ENCODE measurements at places on chromosomes 1 and 21.

- DNase-seq = no peak
These were observed 116.8 kb downstream of the LRRC53 start for GRCh38 chr1:74395571-74395970.

- no peak for DNase-seq
These were observed 60.3 kb upstream of the GREM2 start for GRCh38 chr1:240672132-240672811.

DNA sequence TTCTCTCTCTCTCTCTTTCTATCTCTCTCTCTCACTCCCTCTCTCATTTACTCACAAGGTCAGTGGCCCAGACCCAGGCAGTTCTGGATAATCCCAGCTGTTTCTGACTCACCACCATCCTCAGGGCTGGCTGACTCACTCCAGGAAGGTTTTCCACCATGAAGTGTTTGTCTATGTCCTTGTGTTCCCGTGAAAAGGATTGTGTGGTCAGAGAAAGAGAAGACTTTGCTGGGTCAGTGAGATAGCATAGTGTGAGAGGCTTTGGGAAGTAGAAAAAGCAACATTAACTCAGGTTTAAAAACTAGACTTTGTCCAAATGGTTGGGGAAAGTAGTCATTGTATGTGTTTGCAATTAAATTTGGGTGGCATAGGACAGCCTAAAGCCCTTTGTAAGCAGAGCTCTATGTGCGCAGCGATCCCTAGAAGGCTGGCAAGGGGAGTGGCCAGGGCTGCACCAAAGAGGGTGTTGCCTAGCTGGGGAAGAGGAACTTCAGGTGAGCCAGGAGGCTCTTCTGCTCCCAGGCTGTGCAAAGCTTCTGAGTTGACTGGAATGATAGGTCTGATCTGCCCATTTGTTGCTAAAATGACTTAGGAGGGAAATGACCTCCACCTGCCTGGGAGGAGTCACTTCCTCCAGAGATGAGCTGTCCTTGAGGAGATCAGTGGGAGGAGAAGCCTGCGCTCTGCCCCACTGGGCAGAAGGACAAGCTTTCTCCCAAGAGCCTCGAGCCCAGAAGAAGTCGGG lies 4.9 kb upstream of the CAPN2 start:
- DNase-seq = no peak

GRCh38 chr1:93969887-93970286 lies 60.7 kb upstream of the GCLM start:
- no peak for DNase-seq

DNA sequence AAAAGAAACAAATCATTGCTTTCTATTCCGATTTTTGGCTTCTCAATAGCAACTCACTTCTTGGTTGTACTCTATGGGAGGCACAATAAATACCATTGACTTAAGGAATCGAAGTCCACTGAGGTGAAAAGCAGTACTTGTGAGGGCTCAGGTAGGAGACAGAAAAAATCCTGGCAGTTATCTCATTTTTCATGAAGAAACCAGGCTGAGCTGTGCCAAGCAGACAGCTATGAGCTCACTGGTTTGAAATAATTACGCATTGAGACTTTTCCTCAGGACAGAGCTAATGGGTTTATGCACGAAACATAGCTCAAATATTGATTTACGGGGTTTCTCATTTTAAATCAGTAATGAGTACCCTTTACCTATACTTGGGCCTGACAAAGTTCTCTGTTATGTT lies 18.5 kb downstream of the COLGALT2 start:
- DNase-seq = no peak

GRCh38 chr1:192559115-192560006 lies 16.2 kb upstream of the RGS1 start:
- DNase-seq = no peak

Measured in progenitor cell of endocrine pancreas (in vitro differentiated cells).